ENCODE measurements at places on chromosomes 1 and 21.

DNA sequence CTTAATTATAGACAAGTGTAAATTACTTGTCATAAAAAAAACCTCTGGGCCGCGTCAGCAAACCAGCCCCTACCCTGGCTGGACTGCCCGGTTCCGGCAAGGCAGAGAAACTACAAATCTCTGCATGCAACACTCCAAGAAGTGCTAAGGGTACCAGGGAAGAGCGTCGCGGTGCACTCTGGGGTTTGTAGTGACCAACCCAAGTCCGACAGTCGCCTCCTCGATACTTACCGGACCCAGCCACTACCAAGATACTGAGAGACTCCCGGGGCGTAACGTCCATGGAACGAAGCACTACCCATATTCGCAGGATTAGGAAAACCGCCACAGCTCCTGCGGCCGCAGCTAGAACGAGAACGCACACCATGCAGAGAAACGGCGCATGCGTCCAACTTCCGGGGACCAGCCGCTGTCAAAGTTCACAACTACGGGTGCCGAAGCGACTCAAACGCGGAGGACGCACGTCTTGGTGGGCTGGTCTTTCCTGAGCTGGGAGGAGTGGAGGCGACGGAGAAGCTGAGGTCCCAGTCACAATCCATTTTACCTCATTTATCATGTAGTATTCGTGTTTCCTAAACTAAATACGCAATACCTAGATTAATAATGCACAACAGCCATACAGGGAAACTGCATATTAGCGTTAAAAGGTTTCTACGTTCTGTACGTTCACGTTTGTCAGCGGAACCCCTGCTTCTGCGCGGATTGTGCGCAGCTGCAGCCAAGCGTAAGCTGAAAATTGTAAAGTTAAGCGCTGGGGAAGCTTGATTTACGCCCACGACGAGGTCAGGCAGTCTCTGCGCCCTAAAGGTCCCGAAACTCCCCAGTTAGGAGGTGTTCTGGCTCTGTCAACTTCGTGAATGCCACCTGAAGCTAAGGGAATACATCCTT, at the start of gene ALG14:
TSS of gene ALG14 (minus strand) at position 420 of the 888 bp plus-strand sequence. CDS start at position 367, 53 bp downstream.
- peak; percentile 88 for DNase-seq

DNA sequence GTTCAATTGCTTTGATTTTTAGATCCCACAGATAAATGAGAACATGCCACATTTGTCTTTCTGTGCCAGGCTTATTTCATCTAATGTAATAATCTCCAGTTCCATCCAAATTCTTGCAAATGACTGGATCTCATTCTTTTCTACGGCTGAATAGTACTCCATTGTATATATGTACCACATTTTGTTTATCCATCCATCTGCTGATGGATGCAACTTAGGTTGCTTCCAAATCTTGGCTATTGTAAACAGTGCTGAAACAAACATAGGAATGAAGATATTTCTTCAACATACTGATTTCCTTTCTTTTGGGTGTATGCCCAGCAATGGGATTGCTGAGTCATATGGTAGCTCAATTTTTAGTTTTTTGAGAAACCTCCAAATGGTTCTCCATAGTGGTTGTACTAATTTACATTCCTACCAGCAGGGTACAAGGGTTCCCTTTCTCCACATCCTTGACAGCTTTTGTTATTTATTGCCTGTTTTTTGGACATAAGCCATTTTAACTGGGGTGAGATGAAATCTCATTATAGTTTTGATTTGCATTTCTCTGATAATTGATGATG, 344.4 kb downstream of the KCTD3 start:
- no peak for DNase-seq

- DNase-seq = no peak
These were observed 80.8 kb downstream of the OBSCN start for GRCh38 chr1:228288536-228289238.

DNA sequence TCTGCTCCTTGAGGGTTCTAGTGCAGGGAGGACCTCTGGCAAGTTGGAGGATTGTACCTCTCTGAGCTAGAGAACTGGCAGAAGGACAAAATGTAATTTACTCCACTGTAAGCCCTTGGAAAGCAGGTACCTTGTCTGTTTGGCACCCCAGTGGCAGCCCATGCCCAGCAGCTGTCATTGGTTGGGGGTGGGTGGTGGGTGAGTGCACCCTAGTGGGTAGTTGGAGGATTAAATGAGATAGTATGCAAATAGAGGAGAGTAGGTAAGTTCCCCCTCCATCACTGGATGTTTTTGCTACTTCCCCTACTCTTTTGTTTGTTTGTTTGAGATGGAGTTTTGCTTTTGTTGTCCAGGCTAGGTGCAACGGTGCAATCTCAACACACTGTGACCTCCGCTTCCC, 69.8 kb downstream of the RYR2 start:
- DNase-seq = no peak
